ENCODE measurements at places on chromosomes 5 and 9. TPM values are rescaled to one million over a fixed set of nuclear protein-coding genes. Genes with fewer than 3 reads are reported as not detected.

GRCh38 chr9:34557426-34558321, 31.9 kb downstream of the CNTFR start:
- peak; percentile 22 for DNase-seq

GRCh38 chr9:136624184-136624951, 38.3 kb upstream of the EGFL7 start:
- DNase-seq, result peak; percentile 57

- DNase-seq, result no peak
Observed at GRCh38 chr5:80852331-80853245, 107.6 kb upstream of the RASGRF2 start.

DNA sequence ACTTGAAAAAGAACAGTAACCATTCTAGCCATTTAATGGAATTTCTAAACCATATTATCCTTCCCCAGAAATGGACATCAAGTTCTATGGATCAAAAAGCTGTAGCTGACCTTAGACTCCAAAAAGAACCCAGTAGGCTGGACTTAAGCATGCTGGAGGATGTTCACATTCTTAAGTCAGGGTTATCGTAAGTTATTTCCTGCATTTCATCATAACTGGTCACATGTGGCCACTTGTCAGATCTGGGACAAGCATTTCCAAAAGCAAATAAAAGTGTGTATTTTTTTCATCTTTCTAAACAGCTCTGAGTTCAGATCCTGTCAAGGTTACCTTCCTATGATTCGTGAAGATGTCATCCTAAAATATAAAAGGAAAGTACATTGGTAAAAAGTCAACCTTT, 274.5 kb upstream of the PTGER4 start:
- no peak for DNase-seq

DNA sequence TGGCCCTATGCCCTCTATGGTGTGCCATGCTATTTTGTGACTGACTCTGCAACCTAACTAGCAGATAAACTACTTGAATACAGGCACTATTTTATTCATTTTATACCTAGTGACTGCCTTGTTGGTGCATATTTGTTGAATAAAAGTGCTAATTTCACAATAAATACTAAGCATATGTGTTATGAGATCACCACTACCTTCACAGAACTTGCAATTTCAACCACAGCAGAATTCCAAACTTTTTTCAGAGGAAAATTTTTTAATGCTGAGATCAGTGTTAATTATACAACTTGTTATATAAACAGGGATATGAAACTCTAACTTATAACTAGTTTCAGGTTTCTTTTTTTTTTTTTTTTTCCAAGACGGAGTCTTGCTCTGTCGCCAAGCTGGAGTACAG, 94.8 kb downstream of the NR3C1 start:
- DNase-seq, result no peak

Gene CCL28
- total RNA-seq, result 108 TPM

Gene LCN1
- not detected for total RNA-seq

Gene CHD1
- total RNA-seq, result 48.0 TPM

GRCh38 chr5:16437977-16438376, 27.6 kb downstream of the ZNF622 start:
- no peak for DNase-seq

DNA sequence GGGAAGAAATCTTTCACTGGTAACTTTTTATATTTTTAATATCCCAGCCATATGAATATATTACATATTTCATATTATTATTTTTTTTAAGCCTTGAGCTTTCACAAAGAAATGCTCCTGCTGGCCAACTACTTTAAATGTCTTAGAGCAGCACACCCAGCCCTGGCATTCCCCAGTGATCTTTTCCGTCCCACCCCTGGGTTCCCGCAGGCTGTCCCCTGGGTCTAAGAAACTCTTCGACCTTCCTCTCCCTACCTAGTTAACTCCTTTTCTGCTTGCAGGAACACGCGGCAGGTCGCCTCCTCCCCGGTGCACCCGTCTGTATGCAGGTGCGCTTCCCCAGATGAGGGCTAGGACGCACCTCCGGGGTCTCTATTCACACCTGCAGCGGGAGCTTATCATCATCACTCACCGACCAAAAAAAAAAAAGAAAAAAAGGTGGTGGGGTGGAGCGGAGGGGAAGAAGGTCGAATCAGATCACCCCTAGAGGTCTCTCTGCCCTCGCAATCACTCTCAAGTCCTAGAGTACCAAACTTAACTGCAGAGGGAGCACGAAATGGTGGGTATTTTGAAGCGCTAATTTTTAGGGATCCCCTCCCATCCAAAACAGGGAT, 696 bp downstream of the ZFP62 start:
- DNase-seq, result no peak

GRCh38 chr5:136106351-136107031, 26.2 kb upstream of the SMAD5 start:
- DNase-seq, result no peak
